ENCODE measurements at places on chromosomes 7 and 10. TPM values are rescaled to one million over a fixed set of nuclear protein-coding genes. Genes with fewer than 3 reads are reported as not detected.

DNA sequence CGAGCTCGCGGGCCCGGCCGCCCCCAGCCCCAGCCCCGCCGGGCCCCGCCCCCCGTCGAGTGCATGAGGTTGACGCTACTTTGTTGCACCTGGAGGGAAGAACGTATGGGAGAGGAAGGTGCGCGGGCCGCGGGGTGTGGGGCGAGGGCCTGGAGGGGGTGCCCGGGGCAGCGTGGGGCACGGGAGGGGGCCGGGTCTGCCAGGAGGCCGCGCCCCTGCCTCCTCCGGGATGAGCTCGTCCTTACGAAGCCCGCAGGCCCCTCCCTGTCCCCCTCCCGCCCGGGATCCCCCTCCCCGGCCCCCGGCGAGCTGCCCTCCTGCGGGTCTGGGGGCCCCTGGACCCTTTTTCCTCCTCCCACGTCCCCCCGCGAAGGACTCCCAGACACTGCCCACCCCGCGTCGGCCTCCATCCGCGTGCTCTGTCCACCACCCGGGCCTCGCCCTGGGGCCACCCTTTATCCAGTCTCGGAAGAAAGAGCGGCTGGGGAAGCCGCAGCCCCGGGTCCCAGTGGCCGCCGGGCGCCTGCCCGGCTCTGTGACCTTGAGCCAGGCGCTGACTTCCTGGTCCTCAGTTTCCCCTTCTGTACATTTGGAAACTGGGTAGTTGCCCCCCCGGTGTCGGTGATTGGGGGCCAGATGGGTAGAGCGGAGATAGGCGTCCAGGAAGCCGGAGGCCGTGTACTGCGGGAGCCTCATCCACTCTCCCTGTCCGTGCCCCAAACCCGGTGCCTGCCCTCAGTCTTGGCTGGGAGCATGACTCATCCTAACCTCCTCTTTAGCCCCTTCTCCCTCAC is 521 bp downstream of the LIMK1 start:
- H3K27ac ChIP-seq, result no peak overlapping the region
- H3K27me3 ChIP-seq, result no peaks in the 10 kb centered on the region
- peaks cover 3% of the 10 kb centered on the region for H3K36me3 ChIP-seq
- peak overlapping the region; percentile 83 for H3K4me3 ChIP-seq
- peaks cover 16% of the 10 kb centered on the region for H3K4me1 ChIP-seq

DNA sequence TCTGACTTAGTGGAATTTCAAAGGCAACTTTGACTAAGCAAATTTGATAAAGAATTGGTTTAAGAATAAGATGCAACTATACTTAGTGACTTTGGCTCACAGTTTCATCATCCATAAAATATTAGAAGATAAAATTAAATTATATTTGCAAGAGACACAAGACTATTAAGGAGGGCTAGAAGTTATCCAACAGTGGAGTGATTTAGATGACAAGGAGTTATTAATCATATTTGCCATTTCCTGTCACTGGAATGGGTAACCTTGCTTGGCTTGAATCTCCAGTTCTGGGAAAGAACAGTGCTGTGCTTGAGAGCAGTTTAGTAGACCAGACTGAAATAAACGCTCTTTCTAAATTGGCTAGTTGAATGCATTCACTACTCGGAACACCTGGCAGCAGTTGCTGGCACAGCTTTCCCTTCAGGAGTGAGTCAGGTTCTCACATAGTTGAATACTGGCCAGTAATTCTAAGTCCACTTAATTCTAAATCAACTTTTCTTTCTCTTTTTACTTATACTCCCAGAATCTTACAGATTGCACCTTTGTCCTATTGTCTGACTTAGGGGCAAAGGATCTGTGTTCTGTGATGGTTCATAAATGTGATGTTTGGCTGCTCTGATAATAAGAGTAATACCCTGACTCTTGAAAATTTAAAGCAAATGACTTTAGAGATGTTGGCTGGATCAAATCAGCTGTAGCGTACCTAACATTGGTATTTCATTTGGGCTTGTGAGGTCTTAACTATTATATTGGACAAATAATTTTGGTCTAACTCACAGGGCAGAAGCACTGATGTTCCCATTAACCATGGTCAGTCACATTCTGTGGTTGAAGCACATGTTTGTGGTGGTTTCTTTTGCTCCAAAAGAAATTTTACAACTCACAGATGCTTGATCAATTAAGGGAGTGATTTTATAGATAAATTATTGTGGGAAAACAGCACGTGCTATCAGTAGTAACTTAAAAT is 16.6 kb downstream of the STMP1 start:
- H3K36me3 ChIP-seq, result no peaks in the 10 kb centered on the region
- no peak for DNase-seq
- no peak overlapping the region for H3K27ac ChIP-seq
- H3K27me3 ChIP-seq, result no peaks in the 10 kb centered on the region
- no peak overlapping the region for H3K4me3 ChIP-seq

DNA sequence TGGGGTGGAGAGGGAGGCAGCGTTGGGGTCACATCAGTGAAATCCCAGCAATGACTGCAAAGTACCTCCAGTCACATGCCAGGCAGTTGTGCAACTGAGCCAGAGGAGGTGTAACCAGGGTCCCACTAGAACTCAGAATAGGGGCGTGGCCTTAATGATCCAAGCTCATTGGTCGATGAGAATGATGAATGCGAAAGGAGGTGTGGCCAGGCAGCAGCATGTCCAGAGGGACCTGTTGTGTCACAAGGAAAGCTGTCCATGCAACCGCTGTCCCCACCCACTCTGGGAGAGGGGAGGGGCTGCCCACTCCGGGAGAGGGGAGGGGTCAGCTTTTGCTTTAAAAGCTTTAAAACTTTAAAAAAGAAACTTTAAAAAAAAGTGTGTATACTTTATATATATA is 25.3 kb upstream of the MTPAP start:
- DNase-seq, result peak; percentile 97
- peaks cover 32% of the 10 kb centered on the region for H3K4me1 ChIP-seq
- no peaks in the 10 kb centered on the region for H3K36me3 ChIP-seq

DNA sequence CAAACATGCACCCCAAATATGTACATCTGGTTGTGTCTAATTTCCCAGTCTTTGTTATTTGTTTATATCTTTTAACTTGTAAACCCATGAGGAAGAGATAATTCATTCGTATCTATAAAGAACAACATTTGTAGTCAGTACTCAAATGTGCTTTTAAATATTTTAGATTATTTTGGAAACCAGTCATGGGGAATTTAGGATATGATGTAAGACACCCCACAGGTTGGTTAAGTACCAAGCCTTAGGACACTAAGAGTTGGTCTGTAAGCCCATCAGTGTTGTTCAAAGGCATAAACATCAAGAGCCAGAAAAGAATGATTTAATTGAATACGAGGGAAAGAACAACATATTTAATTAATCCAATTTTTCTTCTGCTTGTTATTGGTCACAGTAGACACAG is 421.1 kb upstream of the SEMA3C start:
- DNase-seq, result no peak
- H3K27ac ChIP-seq, result no peak overlapping the region
- H3K4me1 ChIP-seq, result no peaks in the 10 kb centered on the region
- no peaks in the 10 kb centered on the region for H3K27me3 ChIP-seq
- no peaks in the 10 kb centered on the region for H3K36me3 ChIP-seq
- no peak overlapping the region for H3K4me3 ChIP-seq

The VPS26A gene
- 23.1 TPM for polyA plus RNA-seq

GRCh38 chr7:114414156-114415063 is at the start of gene FOXP2:
Gene FOXP2, plus strand, starts transcription at chr7:114414815. Its CDS starts 11,697 bp downstream, at chr7:114426512.
- no peaks in the 10 kb centered on the region for H3K27me3 ChIP-seq
- H3K4me3 ChIP-seq, result no peak within 1 kb of the TSS
- H3K36me3 ChIP-seq, result no peaks in the 10 kb centered on the region
- peaks cover 24% of the 10 kb centered on the region for H3K4me1 ChIP-seq

DNA sequence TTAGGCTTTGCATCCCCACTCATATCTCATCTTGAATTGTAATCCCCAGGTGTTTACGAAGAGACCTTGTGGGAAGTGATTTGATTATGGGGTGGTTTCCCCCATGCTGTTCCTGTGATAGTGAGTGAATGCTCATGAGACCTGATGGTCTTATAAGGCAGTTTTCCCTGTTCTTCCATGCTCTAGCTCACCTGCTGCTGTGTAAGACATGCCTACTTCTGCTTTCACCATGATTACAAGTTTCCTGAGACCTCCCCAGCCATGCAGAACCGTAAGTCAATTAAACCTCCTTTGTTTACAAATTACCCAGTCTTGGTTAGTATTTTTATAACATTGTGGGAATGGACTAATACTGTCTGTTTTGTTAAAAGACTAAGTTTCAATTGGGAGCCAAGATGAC is 35.3 kb upstream of the ZNF92 start:
- no peak overlapping the region for H3K4me3 ChIP-seq
- no peaks in the 10 kb centered on the region for H3K4me1 ChIP-seq
- no peak overlapping the region for H3K27ac ChIP-seq
- H3K27me3 ChIP-seq, result no peaks in the 10 kb centered on the region
- no peaks in the 10 kb centered on the region for H3K36me3 ChIP-seq

The TMEM254 gene
- polyA plus RNA-seq, result 21.1 TPM

GRCh38 chr7:71860572-71860971 is 551.6 kb downstream of the CALN1 start:
- H3K4me1 ChIP-seq, result no peaks in the 10 kb centered on the region
- no peak overlapping the region for H3K27ac ChIP-seq
- no peaks in the 10 kb centered on the region for H3K27me3 ChIP-seq
- no peaks in the 10 kb centered on the region for H3K36me3 ChIP-seq

DNA sequence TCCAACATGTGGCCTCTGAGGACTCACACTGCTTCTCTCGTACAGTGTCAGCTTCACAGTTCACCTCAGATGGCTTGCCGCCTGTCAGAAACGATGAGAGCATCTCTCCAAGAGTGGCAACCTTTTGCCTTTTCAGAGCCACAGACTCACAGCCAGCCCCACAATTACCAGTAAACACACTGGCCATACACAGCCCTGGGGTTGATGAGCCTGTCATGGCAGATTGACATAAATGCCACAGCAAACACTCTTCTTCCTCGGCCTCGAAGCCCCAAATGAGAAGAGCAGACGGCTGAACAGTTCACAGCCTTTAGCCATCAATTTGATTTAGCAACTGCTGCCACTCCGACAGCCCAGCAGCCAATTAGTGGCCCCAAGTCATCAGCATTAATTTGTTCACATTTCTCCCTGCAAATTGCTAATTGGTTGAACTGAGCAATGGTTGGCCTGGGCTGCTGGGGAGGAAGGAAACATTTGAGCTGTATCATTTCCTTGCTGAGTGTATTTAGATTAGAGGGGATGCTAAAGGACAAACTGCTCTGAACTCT is 1142.9 kb downstream of the SORCS3 start:
- H3K4me3 ChIP-seq, result no peak overlapping the region
- no peaks in the 10 kb centered on the region for H3K4me1 ChIP-seq
- no peak overlapping the region for H3K27ac ChIP-seq
- H3K36me3 ChIP-seq, result no peaks in the 10 kb centered on the region

DNA sequence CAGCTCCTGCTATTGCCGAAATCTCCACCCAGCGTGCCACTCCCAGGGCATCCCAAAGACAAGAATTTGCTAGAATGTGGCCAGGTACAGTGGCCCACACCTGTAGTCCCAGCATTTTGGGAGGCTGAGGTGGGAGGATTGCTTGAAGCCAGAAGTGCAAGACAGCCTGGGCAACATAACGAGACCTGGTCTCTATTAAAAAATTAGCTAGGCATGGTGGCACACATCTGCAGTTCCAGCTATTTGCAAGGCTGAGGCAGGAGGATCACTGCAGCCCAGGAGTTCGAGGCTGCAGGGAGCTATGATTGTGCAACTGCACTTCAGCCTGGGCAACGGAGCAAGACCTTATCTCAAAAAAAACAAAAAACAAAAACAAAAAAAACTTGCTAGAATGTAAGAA is 73.3 kb upstream of the LYZL2 start:
- H3K36me3 ChIP-seq, result no peaks in the 10 kb centered on the region
- no peak overlapping the region for H3K27ac ChIP-seq
- H3K27me3 ChIP-seq, result no peaks in the 10 kb centered on the region
- H3K4me3 ChIP-seq, result no peak overlapping the region
- peaks cover 32% of the 10 kb centered on the region for H3K4me1 ChIP-seq
- no peak for DNase-seq

- no peak for DNase-seq
- H3K4me3 ChIP-seq, result no peak overlapping the region
- H3K27me3 ChIP-seq, result no peaks in the 10 kb centered on the region
- no peaks in the 10 kb centered on the region for H3K36me3 ChIP-seq
- H3K4me1 ChIP-seq, result peaks cover 4% of the 10 kb centered on the region
Measured at GRCh38 chr10:107880185-107880584, 715.7 kb upstream of the SORCS1 start.

- no peak overlapping the region for H3K4me3 ChIP-seq
- no peak overlapping the region for H3K27ac ChIP-seq
- no peaks in the 10 kb centered on the region for H3K27me3 ChIP-seq
- no peaks in the 10 kb centered on the region for H3K36me3 ChIP-seq
Measured at GRCh38 chr10:60368875-60369546, 20.7 kb downstream of the ANK3 start.
